ENCODE measurements at places on chromosomes 11 and 22. TPM values are rescaled to one million over a fixed set of nuclear protein-coding genes. Genes with fewer than 3 reads are reported as not detected.

GRCh38 chr11:60844045-60844869 is 2.3 kb downstream of the CCDC86 start:
- DNase-seq, result no peak

The MSANTD4 gene
- total RNA-seq, result 20.4 TPM

DNA sequence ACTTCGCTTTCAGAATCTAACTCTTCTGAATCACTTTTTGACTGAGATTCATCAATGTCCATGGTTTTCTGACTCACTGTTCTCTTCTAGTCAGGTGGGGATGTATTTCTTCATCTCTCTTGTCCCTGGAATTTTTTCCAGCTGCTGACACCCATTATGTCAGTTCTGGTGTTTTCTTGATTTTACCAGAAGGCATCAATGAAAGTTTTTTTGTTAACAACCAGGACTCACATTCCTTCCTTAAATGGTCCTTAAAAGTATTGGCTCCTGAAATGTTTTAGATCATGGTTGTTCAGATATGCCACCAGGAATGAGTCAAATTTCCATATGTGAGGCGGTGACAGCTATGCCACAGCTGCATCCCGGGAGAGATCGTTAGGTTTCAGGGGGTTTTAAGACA is 12.9 kb downstream of the MICAL2 start:
- no peak for DNase-seq

DNA sequence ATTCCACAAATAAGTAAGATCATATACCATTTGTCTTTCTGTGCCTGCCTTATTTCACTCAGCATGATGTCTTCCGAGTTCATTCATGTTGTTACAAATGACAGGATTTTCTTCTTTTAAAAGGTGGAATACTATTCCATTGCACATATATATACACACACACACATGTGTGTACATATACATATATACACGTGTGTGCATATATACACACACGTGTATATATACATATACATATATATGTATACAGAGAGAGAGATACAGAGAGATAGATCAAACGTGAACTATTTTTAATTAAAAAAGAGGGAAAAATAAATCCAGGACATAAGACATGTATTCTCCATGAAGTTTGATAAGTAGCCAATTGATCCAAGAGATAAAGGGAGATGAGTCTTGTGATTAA is 108.1 kb downstream of the TRPC6 start:
- DNase-seq, result no peak

DNA sequence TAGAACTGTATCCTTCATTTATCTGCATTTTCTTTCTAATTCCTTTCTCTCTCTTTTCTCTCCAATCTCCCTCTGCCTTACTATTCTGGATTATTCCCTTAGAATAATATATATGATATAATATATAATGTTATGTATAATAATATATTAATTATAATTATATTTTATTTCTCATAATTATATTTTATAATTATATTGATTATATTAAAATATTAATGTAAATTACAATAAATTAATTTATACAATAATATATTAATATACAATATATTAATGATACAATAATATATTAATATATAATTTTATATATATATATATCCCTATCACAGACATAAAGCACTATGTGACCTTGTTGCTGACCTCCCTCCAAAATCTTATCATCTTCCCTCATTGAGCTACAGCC is 661.3 kb upstream of the CHORDC1 start:
- no peak for DNase-seq

DNA sequence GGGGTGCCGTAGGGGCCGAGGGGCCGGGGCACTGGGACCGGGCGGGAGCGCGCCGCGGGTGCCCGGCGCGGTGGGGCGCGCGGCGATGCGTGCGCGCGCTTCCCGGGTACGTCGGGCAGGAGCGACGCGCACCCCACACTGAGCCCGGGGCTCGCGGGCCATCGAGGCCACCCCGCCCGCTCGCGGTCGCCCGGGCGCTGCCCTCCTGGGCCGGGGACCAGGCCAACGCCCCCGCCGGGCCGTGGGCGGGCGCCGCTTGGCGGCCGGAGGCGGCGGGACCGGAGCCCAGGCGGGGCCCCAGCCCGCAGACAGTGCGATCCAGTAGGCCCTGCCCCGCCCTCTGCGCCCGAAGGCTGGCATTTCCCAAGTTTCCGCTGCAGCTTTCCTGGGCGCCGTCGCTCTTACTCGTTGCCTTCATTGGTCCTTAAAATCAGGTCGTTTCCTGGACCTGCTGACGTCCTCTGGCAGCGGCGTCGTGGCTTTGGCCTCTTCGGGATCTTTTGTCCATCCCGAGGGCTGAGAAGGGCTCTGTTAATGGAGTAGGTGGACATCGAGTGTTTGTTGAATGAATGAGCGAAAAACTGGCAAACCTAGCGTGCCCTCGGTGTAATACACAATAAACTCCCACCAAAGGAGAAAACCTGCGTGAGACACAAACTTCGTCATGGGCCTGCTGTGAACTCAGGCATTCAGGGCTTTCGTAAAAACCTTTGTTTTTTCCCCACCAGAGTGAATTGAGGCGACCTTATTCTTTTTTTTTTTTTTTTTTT is 638 bp downstream of the PARVA start:
- DNase-seq, result peak; percentile 80

Measured in muscle of leg (tissue), 16 donors.